Body of pancreas (tissue), 4 donors: ENCODE measurements at places on chromosomes 11 and 22.

DNA sequence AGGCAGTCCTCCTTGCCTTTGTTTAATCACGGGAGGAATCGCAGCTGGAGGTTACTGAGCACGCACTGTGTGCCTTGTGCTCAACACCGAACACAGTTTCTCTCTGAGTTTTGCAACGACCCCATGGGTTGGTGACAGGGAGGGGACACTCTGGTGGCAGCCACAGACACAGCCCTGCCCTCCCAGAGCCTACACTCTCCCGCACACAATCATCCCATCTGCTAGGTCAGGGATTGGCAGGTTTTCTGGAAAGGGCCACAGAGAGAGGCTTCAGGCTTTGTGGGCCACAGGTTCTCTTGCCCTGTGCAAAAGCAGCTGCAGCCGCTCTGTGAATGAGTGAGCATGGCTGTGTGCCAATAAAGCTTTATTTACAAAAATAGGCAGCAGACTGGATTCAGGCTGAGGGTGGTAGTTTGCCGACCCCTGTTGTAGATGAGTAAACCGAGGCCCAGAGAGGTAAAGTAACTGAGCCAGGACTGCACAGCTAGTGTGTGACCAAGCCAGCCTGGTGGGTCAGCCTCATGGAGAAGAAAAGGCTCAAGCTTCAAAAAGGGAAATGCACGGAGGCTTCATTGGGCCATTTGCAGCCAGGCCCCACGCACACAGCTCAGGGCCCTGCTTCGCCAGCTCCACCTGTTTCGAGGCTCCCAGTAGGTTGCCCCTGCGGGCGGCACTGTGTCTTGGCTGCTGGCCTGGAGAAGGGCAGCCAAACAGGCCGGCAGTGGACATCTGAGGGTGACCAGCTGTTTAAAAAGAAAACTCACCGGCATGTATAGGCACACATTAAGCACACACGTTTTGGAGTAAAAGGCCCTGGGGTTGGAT lies 16.3 kb downstream of the LTO1 start:
- H3K27ac ChIP-seq, result no peak overlapping the region
- peaks cover 14% of the 10 kb centered on the region for H3K4me1 ChIP-seq
- H3K36me3 ChIP-seq, result no peaks in the 10 kb centered on the region
- no peaks in the 10 kb centered on the region for H3K27me3 ChIP-seq
- H3K4me3 ChIP-seq, result no peak overlapping the region

DNA sequence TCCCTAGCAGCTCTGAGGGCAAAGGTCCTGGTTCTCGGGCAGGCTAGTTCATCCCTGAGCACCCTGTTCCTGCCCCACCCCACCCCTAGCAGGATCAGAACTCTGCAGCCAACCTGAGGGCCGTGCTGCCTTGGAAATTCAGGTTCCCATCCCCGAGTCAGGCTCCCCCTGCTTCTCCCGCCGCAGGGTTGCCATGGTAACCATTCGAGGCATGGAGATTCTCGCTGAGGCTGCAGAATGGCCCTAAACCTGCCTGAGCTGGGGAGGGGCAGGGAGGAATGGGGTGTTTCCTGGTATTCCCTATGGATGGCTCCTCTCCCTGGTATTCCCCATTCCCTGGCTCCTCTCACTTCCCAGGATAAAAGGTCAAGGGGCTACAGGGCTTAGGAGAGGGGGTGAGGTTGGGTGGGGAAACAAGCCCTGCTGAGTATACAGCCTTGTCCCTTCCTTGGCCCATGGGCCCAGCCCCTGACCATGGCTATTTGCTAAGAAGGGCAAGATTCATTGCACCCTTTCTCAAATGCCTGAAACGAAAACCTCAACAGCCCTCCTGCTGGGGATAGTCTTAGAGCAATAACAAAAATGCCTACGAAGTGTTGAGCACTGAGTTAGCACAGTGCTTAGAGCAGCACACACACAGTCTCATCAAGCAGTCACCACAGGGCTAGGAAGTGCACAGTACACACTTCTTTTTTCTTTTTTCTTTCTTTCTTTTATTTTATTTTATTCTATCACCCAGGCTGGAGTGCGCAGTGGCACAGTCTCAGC lies 58.7 kb downstream of the CHST1 start:
- no peaks in the 10 kb centered on the region for H3K36me3 ChIP-seq
- no peaks in the 10 kb centered on the region for H3K27me3 ChIP-seq
- H3K27ac ChIP-seq, result no peak overlapping the region
- no peak for DNase-seq
- no peaks in the 10 kb centered on the region for H3K4me1 ChIP-seq
- H3K4me3 ChIP-seq, result no peak overlapping the region

GRCh38 chr22:37164505-37164887 lies 14.8 kb upstream of the IL2RB start:
- DNase-seq, result no peak
- H3K27me3 ChIP-seq, result no peaks in the 10 kb centered on the region
- H3K4me1 ChIP-seq, result peaks cover 3% of the 10 kb centered on the region

- H3K4me3 ChIP-seq, result no peak overlapping the region
- no peaks in the 10 kb centered on the region for H3K4me1 ChIP-seq
- H3K36me3 ChIP-seq, result no peaks in the 10 kb centered on the region
- DNase-seq, result no peak
Measured at GRCh38 chr11:113736323-113736722, 30.2 kb upstream of the TMPRSS5 start.

- no peaks in the 10 kb centered on the region for H3K27me3 ChIP-seq
- DNase-seq, result peak; percentile 31
- peaks cover 8% of the 10 kb centered on the region for H3K36me3 ChIP-seq
- peaks cover 57% of the 10 kb centered on the region for H3K4me1 ChIP-seq
- no peak overlapping the region for H3K4me3 ChIP-seq
Measured at GRCh38 chr22:42078469-42079318, 806 bp upstream of the SMDT1 start.

DNA sequence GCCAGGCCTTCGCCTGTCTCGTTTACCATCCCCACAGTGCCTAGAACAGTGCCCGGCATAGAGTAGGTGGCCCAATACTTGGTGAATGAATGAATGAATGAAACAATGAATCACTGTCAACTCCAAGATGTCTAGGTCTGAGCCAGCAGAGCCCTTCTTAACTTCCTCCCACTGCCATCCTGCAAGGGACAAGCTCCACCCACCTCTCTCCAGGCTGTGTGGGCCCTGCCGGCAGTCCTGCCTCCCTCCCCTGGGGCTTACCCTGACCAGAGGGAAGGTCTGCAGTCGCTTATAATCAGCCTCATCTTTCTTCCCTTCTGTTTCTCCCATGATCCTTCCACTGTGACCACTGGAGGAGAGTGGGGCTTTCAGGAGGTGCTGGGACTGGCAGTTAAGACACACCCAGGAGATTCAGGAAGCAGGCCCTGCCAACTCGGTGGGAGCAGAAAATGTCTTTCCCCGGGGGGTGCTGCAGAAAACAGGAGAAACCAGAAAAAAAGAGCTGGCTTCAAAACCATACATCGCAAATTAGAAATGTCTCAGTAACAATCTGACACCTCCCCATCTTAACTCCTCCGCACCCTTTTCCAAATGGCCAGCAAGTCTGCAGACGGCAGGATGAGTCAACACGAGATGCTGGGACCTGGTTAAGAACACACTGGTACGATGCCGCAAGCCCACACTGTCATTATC lies 11.4 kb downstream of the DNAL4 start:
- no peaks in the 10 kb centered on the region for H3K27me3 ChIP-seq
- no peaks in the 10 kb centered on the region for H3K36me3 ChIP-seq
- no peak overlapping the region for H3K27ac ChIP-seq
- DNase-seq, result no peak

GRCh38 chr11:35540526-35540925 lies 15.1 kb upstream of the PAMR1 start:
- no peak overlapping the region for H3K27ac ChIP-seq
- no peaks in the 10 kb centered on the region for H3K27me3 ChIP-seq
- no peaks in the 10 kb centered on the region for H3K4me1 ChIP-seq
- DNase-seq, result no peak

DNA sequence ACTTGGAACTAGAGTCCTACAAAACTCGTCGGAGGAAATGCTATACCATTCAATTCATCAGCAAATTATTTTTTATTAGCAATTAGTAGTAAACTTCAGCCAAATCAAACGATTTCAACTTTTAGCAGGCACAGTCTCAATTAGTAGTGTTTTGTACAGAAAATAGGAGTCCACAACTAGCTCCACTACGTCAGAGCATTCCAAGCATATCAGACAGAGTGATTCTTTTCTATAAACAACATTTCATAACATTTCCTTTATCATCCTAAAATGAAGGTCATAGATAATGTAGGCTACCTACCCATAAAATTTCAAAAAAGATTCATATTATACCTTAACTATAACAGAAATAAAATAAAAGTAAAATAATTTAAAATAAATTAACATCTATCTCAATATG lies 169.9 kb downstream of the KIF18A start:
- H3K36me3 ChIP-seq, result no peaks in the 10 kb centered on the region
- H3K27me3 ChIP-seq, result no peaks in the 10 kb centered on the region
- H3K4me3 ChIP-seq, result no peak overlapping the region
- H3K27ac ChIP-seq, result no peak overlapping the region
- DNase-seq, result no peak
- H3K4me1 ChIP-seq, result no peaks in the 10 kb centered on the region

- H3K27ac ChIP-seq, result no peak overlapping the region
- no peak overlapping the region for H3K4me3 ChIP-seq
- DNase-seq, result no peak
- H3K27me3 ChIP-seq, result no peaks in the 10 kb centered on the region
Measured at GRCh38 chr22:49208004-49208402, 619.7 kb downstream of the BRD1 start.

GRCh38 chr22:36329254-36330078 lies 58.3 kb downstream of the MYH9 start:
- H3K4me3 ChIP-seq, result no peak overlapping the region
- peaks cover 19% of the 10 kb centered on the region for H3K36me3 ChIP-seq
- H3K27ac ChIP-seq, result peak overlapping the region; percentile 96
- no peaks in the 10 kb centered on the region for H3K27me3 ChIP-seq
- peaks cover 74% of the 10 kb centered on the region for H3K4me1 ChIP-seq

GRCh38 chr11:113384551-113384950 lies 3.0 kb upstream of the ANKK1 start:
- peaks cover 9% of the 10 kb centered on the region for H3K4me1 ChIP-seq
- H3K36me3 ChIP-seq, result no peaks in the 10 kb centered on the region
- H3K27me3 ChIP-seq, result peaks cover 8% of the 10 kb centered on the region
- H3K4me3 ChIP-seq, result no peak overlapping the region
- no peak overlapping the region for H3K27ac ChIP-seq

GRCh38 chr22:42168476-42168875 lies 37.9 kb upstream of the CYP2D6 start:
- peaks cover 2% of the 10 kb centered on the region for H3K36me3 ChIP-seq
- H3K4me1 ChIP-seq, result peaks cover 16% of the 10 kb centered on the region
- no peaks in the 10 kb centered on the region for H3K27me3 ChIP-seq
- H3K4me3 ChIP-seq, result no peak overlapping the region
- DNase-seq, result no peak

GRCh38 chr11:102719620-102720277 lies 5.0 kb downstream of the MMP8 start:
- DNase-seq, result no peak
- no peaks in the 10 kb centered on the region for H3K36me3 ChIP-seq
- no peak overlapping the region for H3K27ac ChIP-seq
- H3K27me3 ChIP-seq, result no peaks in the 10 kb centered on the region
- no peaks in the 10 kb centered on the region for H3K4me1 ChIP-seq

DNA sequence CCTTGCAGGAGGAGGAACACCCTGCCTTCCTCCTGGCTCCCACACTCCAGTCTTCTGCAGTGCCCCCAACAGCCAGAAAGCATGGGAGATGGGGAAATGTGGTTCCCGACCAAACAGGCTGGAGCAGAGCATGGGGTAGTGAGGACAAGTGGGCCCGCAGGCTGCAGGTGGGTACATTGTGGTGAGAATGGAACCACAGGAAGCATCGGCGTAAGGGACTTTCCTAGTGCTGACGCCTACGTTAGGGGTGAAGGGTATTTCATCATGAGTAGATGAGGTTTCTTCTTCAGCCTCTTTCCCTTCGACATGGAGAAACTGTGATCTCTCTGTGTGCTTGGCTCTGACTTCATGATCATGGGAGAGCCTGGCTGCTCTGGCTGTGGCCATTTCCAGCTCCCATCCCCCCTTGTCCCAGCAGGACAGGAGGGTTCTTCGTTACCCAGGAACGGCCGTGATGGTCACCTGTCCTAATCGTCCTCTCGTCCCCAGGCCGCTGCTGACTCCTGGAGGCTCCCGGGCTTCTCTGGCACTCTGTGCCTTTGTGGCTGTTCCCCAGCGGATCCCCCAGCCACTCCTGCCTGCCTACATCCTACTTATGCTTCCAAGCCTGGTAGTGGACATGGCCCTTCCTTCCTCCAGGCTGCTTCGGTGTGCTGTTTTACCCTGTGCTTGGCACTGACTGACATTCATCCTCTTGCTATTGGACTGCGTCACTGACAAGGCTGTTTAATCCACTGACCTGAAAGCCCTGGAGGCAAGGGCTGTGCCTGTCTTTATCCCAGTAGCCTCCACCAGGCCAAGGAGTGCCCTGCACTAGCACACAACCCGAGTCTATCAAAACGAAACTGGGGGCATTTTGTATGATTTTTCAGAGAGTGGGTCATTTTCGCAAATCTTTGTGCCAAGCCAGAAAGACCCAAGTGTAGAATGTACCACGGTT lies 65.2 kb upstream of the CECR2 start:
- H3K27ac ChIP-seq, result no peak overlapping the region
- no peak overlapping the region for H3K4me3 ChIP-seq
- H3K36me3 ChIP-seq, result no peaks in the 10 kb centered on the region
- no peaks in the 10 kb centered on the region for H3K4me1 ChIP-seq

GRCh38 chr22:28716686-28717085 lies 24.9 kb downstream of the CHEK2 start:
- H3K27me3 ChIP-seq, result no peaks in the 10 kb centered on the region
- no peak overlapping the region for H3K27ac ChIP-seq
- H3K4me1 ChIP-seq, result no peaks in the 10 kb centered on the region
- no peak for DNase-seq

GRCh38 chr11:17244046-17244445 lies 32.5 kb upstream of the NUCB2 start:
- H3K4me1 ChIP-seq, result no peaks in the 10 kb centered on the region
- H3K4me3 ChIP-seq, result no peak overlapping the region
- DNase-seq, result no peak

DNA sequence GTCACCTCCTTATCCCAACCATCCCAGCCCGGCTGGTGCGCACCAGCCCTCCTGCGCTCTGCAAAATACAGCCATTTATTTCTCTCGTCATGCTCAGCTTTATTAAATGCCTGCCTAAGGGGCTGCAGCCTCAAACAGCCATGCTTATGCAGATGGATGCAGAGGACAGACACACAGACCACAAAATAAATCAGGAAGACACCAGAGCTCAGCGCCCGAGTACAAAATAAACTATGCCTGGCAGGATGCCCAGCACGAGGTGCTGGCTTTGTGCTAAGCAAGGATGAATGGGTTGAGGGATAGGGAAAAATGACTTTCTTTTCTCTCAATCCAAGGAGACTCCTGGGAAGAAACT lies 70.5 kb downstream of the RPUSD4 start:
- H3K4me1 ChIP-seq, result peaks cover 19% of the 10 kb centered on the region
- no peak overlapping the region for H3K4me3 ChIP-seq
- DNase-seq, result peak; percentile 58
- no peak overlapping the region for H3K27ac ChIP-seq
- no peaks in the 10 kb centered on the region for H3K36me3 ChIP-seq
- no peaks in the 10 kb centered on the region for H3K27me3 ChIP-seq

DNA sequence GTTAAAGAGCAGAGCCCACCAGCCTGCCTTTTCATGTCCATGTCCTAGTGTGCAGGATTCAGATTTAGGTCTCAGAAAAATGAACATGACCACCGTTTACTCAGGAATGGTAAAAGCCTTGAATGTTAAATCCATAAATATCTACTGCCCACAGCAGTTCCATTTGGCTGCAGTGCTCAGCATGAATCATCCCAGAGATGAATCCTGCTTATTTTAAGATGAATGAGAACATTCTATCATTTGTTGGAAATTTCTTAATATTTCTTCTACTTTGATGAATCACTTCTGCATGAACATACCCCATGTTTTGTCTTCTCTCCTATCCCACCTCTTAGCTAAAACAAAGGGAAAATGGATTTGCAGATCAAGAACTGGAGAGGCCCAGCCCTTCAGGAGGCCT lies 47.5 kb upstream of the AQP11 start:
- no peak for DNase-seq
- no peak overlapping the region for H3K27ac ChIP-seq
- H3K4me1 ChIP-seq, result no peaks in the 10 kb centered on the region
- H3K27me3 ChIP-seq, result no peaks in the 10 kb centered on the region
- no peaks in the 10 kb centered on the region for H3K36me3 ChIP-seq
